ENCODE measurements at places on chromosomes 6 and 20.

DNA sequence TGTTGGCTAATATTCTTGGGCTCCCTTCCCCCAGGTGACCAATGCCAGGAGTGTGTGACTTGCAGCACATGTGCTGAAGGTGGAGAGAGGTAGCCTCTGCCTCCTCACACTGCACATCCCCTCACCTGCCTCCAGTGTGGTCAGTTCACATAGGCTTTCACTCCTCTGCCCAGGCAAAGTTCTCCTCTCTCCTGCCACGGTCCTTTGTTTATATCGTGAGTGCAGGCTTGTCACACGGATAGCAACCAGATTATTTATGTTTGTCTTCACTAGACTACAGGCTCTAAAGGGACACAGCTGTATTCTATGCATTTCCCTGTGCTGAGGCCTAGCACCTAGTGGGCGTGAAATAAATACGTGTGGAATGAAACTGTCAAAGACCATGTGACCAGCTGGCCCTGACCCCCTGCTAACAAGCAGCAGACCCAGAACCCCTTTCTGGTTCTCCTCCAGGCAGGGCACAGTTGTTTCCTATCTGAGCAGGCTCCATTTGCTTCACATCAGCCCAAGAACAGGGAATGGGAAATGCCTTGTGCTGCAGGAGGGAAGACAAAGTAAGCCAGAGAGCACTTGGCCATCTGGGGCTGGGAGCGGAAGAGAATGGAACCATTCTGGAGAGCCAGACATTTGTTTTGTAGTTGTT lies 42.3 kb downstream of the UNC5CL start:
- DNase-seq: no peak

DNA sequence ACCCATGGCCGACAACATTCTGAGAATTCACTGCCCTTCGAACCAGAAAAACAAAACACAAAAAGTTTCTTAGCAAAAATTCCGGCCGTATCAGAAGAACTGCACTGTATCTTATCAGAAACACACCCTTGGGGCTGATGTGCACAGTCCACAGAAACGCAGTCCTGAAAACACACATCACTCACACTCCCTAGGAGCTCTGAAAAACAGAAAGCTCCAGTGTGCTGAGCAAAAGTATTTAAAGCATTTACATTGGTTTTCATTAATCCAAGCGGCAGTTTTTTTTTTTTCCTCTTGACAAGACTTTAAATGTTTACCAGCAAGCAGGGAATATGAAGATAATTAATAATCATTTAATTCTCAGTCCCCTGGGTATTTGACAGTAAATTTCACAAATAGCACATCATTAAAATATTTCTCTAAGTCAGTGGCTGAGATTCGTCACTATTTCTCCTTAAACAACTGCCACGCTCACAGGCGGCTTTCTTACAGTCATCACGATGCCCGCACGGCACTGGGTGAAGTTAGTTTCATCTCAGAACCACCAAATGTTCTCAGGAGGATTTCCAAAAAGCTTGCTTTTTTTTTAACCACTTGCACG lies 13.3 kb downstream of the NFATC2 start:
- DNase-seq: peak; percentile 74

GRCh38 chr6:115838763-115839401 lies 221.8 kb downstream of the FRK start:
- DNase-seq: no peak

DNA sequence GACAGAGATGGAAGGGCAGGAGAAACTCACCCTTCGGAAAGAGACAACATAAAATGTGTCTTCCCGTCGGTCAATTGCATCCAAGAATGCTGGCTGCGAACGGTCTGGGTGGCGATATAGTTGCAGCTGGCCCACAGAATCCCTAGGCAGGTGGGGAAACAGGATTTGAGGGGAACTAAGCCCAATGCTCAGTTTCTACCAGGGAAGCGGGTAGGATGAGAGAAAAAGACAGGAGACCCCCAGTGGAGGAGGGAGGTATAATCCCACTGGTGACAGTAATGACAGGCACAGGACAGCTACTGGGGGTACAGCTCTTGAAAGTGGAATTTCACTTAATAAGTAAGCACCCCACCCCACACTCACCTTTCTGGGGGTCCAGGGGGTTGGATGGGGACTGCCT lies 7.5 kb upstream of the TNXB start:
- DNase-seq: no peak

GRCh38 chr6:42137194-42137753 lies 5.1 kb downstream of the C6orf132 start:
- no peak for DNase-seq

- DNase-seq: no peak
These were observed 20.0 kb downstream of the SPAG4 start for GRCh38 chr20:35635652-35636051.

DNA sequence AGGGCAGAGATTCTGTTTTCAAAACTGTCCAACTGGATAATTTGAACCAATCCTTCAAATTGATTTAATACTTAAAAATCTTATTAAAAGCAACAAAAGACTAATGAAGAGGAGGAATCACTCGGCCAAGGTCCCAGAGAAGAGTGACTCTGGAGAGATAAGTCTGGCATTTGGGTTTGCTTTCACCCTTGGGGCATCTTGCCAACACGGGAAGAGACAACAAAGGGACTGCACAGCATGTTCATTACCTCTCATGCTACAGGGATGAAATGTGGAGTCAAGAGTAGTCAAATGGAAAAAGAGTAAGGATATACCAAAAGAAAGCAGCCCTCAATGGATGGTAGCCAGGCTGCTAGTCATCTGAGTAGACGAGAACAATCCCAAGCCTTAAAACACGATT lies 68.2 kb downstream of the KHDRBS2 start:
- no peak for DNase-seq

DNA sequence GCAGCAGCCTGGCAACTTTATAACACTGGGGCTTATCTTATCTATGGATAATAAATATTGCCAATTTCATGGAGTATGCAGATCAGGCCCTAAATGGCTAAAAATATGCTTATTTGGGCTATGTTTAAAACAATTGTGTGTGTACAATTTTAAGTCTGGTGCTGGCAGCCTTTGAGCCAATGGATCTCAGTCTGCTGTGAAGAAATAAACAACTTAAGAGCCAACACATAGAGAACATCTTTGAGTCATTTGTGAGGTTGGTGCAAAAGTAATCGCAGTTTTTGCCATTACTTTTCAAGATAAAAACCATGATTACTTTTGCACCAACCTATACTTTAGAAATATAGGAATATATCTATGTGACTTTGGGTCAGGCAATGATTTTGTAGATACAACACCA lies 129.1 kb upstream of the CARMIL1 start:
- no peak for DNase-seq

DNA sequence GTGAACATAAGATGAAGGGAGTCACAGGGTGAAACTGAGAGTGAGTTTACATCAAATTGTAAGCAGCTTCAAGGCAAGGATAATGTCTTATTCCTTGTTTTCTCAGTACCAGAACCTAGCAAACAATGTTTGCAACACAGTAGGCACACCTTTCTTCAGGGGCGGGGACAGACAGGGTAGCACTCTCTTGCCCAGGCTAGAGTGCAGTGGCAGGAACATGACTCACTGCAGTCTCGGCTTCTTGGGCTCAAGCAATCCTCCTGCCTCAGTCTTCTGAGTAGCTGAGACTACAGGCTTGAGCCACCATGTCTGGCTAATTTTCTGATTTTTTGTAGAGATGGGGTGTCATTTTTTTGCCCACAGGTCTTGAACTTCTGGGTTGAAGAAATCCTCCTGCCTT lies 299.8 kb downstream of the CD83 start:
- DNase-seq: no peak

- DNase-seq: no peak
These were observed 88.3 kb downstream of the ANKRD60 start for GRCh38 chr20:58139849-58140786.

GRCh38 chr6:4350567-4351519 lies 215.5 kb upstream of the ECI2 start:
- no peak for DNase-seq

DNA sequence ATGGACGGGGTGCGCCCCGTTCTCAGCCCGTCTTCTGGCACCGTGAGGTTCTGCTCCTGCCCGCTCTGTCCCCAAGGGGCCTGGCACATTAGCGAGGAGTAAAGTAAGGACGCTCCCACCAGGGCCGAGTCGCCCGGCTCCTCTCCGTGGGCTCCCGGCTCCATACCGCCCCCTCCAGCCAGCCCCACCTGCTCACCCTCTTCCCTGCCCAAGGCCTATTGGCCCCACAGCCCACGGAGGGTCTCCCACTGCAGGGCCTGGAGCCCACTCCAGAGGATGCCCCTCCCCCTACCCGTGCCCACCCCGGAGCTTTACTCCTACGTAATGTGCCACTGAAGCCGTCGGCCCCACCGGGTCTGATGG lies 47.5 kb upstream of the CHRNA4 start:
- no peak for DNase-seq

All from stimulated activated CD4-positive, alpha-beta T cell treated with anti-CD3 and anti-CD28 coated beads, Interleukin-4, amount 100 ng/mL, for 24 hours (primary cell).